Activated CD4-positive, alpha-beta memory T cell treated with anti-CD3 and anti-CD28 coated beads, Interleukin-2, amount 10 ng/mL, durations not matched to agents 7 days and 5 days (primary cell): ENCODE measurements at places on chromosomes 5 and 9. TPM values are rescaled to one million over a fixed set of nuclear protein-coding genes. Genes with fewer than 3 reads are reported as not detected.
A peak's percentile ranks its signal among the peaks of the same experiment; 100 is the strongest.

PCDHA1 gene
- not detected for total RNA-seq

- no peak for DNase-seq
Measured at GRCh38 chr5:116032991-116033390, 719 bp downstream of the ARL14EPL start.

FBLL1 gene
- 0.20 TPM for total RNA-seq

ZNF189 gene
- total RNA-seq: 13.1 TPM

- no peak for DNase-seq
Measured at GRCh38 chr5:150323092-150323491, 20.4 kb upstream of the ARSI start.

DNA sequence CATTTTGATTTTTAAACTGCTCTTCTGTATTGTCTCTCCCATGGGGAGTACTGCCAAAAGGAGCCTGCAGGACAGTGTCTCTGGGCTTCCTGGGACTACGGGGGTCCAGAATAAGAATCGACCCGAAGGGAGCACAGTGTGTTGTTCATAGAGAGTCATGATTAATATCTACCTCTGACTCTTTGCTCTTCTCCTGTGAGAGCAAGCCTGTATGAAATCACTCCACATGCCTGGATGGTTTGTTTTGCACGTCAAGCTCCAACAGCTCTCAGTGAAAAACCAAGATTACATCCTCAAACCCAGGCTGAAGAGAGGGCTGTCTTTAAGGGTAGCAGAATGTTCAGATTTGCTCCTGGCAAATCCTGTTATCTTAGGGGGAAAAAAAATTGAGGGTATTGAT lies 1860.0 kb upstream of the WWC1 start:
- DNase-seq: no peak

- DNase-seq: no peak
Measured at GRCh38 chr9:117718085-117718484, 13.9 kb downstream of the TLR4 start.

GRCh38 chr5:133240425-133241091 lies 188.7 kb downstream of the HSPA4 start:
- DNase-seq: peak; percentile 57

GRCh38 chr9:82034956-82035731 lies 46.6 kb downstream of the SPATA31D1 start:
- no peak for DNase-seq

AFAP1L1 gene
- not detected for total RNA-seq

- DNase-seq: peak; percentile 76
Measured at GRCh38 chr5:150778517-150779396, at the start of gene SMIM3. Gene SMIM3, plus strand, starts transcription at chr5:150778757. Its CDS starts 16,684 bp downstream, at chr5:150795441.

DNA sequence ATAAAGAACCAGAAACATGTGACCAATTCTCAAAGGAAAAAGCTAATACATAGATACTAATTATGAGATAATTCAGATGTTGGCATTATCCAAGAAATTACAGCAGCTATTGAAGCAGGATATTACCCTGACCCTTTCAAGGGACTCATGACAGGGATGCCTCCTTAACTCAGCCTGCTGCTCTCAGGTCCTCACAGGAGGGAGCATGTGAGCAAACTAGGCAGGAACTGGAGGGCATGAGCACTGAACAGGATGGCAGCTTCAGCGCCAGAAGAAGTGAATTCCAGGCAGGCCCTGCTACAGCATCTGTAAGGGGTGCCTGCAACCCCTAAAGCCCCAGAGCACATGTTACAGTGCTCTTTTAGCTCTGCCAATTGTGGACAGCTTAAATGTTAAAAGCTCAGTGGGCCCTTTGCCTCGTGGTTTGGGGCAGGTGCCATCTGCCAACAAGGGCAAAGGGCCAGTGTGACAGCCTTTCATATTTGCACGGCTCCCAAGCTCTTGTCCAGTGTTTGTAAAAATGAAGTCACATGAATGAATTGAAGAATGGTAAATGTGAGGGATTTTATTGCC lies 464.7 kb upstream of the COX7C start:
- no peak for DNase-seq

GRCh38 chr9:117416856-117417255 lies 2.0 kb upstream of the ASTN2 start:
- DNase-seq: no peak

FOXI1 gene
- total RNA-seq: not detected

GRCh38 chr9:26802921-26803320 lies 89.7 kb downstream of the CAAP1 start:
- DNase-seq: no peak

PCDH12 gene
- 2.2 TPM for total RNA-seq
